ENCODE measurements at places on chromosomes 3 and 15. TPM values are rescaled to one million over a fixed set of nuclear protein-coding genes. Genes with fewer than 3 reads are reported as not detected.

DNA sequence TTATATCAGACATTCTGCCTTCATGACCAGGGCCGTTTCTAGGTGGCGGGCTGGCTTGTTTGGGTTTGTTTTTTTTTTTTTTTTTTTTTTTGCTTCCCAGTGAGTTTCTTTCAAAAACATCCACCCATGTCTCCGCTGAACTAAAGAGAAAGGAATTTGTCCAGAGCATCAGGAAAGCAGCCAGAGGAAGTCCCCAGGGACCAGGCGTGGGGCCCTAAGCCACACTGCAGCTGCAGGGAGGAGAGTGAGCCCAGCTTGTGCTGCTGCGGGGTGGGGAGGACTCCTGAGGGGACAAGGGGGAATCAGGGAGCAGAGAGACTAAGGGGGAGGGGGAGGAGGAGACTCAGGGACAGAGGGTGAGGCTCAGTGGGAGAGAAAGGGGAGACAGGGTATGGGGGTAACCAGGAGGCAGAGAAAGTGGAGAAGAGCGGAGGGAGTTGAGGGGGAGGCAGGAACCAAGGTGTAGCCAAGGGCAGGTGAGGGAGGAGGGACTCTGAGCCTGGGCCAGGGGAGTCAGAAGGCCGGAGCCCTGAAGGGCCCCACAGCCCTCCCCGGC, 49.5 kb downstream of the CYP11A1 start:
- peak; percentile 95 for DNase-seq

Gene SERPINI2
- 0.81 TPM for total RNA-seq

DNA sequence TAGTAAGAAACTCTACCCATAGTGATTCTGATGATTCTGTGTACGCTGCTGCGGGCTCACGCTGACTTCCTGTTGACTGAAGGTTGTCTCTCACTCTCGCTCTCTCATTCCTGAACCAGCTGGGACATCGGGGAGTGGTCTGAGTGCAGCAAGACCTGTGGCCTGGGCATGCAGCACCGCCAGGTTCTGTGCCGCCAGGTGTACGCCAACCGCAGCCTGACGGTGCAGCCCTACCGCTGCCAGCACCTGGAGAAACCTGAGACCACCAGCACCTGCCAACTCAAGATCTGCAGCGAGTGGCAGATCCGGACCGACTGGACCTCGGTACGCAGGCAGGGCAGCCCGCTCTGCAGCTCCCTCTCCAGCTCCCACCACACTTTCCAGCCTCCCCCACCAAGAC, 63.6 kb upstream of the NR2E3 start:
- no peak for DNase-seq

- DNase-seq = no peak
Measured at GRCh38 chr15:65525622-65526021, 4.6 kb upstream of the HACD3 start.

Gene LARP6
- total RNA-seq = 44.7 TPM

Gene LRRC2
- 5.7 TPM for total RNA-seq

GRCh38 chr3:13599887-13600450, 51.0 kb downstream of the FBLN2 start:
- DNase-seq = no peak

Gene SPESP1
- total RNA-seq = 3.1 TPM

Gene ZNF445
- 17.6 TPM for total RNA-seq

DNA sequence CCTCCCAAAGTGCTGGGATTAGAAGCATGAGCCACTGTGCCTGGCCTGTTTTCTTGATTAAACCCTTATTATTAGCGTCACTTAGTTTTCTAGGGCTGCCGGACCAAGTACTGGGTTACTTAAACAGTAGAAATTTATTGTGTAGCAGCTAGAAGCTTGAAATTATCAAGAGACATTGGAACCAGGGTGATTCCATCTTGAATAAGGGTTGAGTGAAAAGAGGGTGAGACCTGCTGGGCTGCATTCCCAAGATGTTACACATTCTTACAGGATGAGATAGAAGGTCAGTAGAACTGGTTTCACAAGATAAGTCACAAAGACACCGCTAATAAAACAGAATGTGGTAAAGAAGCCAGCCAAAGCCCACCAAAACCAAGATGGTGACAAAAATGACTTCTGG, 18.6 kb upstream of the FSTL1 start:
- no peak for DNase-seq

GRCh38 chr3:43539321-43539720, 82.5 kb downstream of the ANO10 start:
- DNase-seq = no peak

Gene GP5
- total RNA-seq = 0.09 TPM

DNA sequence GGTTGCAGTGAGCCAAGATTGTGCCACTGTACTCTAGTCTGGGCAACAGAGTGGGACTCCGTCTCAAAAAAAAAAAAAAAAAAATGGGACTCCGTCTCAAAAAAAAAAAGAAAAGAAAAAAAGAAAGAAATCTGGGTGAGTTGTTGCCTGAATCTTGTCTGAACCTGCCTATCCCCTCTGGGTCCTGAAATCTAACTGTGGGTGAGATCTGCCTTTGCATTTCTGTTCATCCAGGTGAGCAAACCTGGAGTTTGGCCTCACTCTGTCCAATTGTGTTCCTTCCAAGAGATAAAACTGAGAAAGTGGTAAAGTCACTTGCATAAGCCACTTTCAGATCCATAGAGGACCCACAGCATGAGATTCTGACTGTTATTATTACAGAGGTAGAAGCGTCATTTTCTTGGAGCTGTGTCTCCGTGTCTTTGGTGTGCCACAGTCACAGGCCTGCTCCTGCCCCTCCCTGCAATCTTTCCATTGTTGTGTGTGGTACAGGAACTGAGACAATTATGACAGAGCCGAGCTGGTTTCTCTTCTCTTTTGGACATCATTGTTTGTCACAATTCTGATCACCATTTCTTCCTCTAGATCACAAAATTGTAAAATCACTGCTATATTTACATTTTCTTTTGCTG, 235.9 kb downstream of the LPP start:
- no peak for DNase-seq

Gene EOGT
- 67.6 TPM for total RNA-seq

Gene NR2E3
- 0.19 TPM for total RNA-seq

GRCh38 chr3:105157766-105158085, 209.0 kb upstream of the ALCAM start:
- DNase-seq = no peak

- DNase-seq = no peak
Measured at GRCh38 chr3:168289471-168290008, 193.8 kb upstream of the GOLIM4 start.

GRCh38 chr3:71218508-71218907, 365.0 kb downstream of the FOXP1 start:
- no peak for DNase-seq

Measured in posterior vena cava (tissue), 2 donors.